ENCODE measurements at places on chromosomes 6 and 20.

GRCh38 chr6:2740581-2740980, 10.1 kb downstream of the MYLK4 start:
- DNase-seq: no peak

- no peak for DNase-seq
These were observed 17.3 kb downstream of the NCOA7 start for GRCh38 chr6:125808060-125808459.

DNA sequence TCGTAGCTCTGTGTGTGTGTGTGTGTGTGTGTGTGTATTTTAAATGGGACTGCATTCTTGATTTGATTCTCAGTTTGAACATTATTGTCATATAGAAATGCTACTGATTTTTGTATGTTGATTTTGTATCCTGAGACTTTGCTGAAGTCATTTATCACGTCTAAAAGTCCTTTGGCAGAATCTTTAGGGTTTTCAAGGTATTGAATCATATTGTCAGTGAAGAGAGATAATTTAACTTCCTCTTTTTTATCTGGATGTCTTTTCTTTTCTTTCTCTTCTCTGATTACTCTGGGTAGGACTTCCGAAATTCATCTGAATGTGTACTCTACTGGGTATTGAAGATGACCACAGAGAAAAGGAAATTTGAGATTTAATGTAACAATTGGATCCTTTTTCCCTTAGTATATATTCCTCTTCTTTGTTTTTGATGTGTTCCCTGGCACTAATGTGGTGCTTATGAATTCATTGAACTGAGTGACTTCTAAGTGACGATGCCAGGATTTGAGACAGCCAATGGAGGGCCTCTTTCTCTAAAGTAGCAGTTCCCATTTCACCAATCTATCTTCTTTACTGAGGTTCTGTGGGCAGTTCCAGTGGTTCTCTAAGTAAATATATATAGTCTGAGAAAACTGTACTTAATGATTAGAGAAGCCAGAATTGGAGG, 47.6 kb downstream of the TNFAIP3 start:
- DNase-seq: no peak

- DNase-seq: no peak
These were observed 160.3 kb upstream of the ATXN1 start for GRCh38 chr6:16921399-16922110.

- DNase-seq: no peak
These were observed 66.3 kb upstream of the DST start for GRCh38 chr6:56708810-56709597.

GRCh38 chr6:165446331-165446730, 136.9 kb upstream of the C6orf118 start:
- DNase-seq: no peak

DNA sequence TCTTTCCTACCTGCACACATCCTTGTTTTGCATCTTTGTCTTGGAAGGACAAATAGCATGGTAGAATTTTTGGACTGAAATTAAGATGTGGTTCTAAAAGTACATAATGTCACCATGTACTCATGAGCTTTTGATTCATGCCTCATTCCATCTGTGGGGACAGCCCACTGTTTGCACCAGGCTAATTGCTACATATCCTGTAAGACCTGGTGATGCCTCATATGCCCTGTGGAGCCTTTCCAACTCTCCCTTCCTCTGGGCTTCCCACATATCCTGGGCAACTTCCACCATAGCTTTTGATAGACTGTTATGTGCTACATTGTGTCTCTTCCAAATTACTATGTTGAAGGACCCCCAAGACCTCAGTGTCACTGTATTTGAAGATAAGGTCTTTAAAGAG, 213.6 kb upstream of the PREP start:
- DNase-seq: no peak

DNA sequence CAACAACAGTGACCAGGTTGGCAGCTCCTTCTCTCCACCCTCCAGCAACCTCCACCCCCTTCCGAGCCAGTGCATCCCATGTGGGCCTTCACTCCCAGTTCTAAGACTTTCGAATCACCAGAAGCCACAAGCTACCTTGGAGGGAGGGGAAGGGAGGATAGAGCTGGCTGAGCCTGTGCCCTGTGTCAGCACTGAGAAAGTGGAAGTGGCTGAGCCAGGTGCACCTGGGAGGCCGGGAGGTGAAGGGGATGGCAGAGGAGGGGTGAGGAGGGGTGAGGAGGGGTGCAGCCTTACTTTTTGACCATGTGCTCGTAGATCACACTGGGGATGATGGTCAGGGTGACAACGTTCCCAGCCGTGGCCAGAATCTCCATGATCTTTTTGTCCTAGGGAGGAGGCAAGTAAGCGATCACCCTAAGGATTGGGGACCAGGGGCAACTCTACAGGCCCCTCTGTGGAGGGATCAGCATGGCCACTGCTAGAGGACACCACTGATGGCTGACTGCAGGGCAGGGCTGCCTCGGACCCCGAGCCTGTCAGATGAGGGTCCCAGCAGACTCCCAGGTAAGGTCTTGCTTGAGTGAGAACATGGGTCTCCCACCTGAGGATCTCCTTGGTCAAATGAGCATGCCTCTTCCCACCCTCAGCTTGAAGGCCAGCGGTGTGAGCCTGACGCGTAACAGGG, 18.3 kb downstream of the SDCBP2 start:
- DNase-seq: no peak

DNA sequence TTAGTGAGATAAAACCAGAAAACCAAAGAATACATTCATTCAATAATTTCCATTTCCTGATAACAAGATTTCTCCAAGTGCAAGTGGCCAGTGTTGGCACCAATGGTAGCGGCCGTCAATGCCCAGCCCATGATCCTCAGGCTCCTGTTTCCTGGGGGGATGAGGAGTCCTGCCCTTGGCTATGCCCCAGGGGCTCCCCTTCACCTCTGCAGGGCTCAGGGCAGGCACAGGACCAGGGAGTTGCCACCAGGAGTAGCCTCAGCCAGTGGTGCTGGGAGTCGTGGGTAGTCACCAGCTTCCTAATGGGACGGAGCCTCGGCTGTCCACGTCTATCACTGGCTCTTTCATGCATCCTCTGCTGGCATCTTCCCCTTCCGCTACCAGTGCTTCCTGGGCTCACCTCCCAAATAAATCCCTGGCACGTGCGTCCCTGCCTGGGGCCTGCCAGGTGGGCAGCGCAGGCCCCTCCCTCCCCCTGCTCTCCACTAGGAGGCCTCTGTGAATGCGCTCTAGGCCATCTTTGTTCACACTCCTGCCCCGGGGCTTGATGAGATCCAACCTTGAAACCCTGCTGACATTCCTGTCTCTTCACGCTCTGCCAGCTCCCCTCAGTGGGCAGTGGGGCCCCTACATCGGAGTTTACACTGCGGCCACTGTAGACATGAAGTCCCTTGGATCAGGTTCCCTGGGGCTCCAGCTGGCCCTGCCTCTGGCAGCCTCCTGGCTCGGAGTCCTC, 215.7 kb downstream of the SYNDIG1 start:
- no peak for DNase-seq

DNA sequence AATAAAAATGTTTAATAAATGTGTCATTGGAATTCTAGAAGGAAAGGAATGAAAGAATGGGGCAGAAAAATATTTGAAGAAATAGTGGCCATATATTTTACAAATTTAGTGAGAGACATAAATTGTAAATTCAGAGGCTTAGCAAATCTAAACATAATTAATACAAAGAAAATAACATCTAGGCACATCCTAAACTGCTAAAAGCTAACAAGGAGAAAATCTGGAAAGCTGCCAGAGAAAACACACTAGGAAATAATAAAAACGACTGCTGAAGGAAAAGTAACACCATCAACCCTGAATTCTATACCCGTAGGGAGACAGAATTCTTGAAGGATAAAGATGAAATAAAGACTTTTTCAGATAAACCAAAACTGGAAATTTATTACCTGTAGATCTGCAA, 23.8 kb downstream of the CYB5R4 start:
- DNase-seq: no peak

DNA sequence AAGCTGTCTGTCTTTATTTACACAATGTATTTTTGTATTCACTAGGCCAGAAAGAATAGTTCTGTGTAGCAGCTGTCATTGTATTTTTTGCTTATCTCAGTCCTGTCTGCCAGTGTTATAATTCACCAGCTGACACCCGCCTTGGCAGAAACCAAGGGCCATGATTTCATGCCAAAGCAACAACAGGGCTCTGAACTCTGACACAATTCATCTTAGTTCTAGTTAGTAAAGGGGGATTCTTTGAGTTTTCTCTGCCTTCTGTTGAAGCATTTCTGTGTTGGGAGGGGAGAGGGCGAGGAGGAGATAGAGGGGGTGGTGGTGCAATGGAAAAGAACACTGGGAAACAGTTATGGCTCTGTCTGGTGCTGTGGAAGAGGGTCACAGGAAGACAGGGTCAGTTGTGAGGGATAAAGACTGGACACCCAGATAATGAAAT, 684.6 kb upstream of the MARCKS start:
- no peak for DNase-seq

DNA sequence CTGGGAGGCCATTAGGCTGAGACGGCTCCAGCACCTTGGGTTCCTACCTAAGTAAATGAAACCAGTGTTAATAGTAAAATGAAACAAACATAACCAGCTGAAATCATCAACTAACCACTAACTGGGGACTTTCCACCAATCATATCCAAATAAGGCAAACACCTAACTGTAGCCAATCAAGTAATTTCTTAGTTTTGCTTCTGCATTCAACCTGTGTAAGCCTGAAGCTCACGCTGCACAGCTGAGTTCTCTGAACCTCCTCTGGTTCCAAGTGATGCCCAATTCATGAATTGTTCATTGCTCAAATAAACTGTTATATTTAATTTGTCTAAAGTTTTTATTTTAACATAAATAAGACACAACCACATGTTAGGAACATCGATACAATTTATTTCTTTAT, 22.5 kb downstream of the KLHL32 start:
- DNase-seq: no peak

DNA sequence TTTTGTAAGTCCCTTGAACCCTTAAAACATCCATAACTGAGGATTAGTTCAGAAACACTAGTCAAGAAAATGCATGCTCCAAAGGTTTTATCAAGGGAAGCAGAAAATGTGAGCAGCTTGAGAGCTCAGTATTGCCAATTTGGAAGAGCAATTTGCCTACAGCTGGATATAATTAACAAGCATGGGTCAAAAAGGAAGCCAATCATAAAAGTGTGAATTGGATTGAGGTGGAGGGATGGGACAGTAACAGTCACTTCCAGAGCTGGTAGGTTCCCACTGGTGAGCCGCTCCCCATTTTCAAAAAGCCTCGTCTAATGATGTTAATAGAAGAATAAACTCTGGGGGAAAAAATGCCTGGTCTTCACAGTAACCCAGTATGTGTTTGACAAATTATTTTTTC, 5.0 kb upstream of the PTPRK start:
- DNase-seq: no peak

- DNase-seq: peak; percentile 11
These were observed 121.5 kb upstream of the NEDD9 start for GRCh38 chr6:11353921-11354389.

All from activated T-helper 1 cell treated with Interleukin-2 at 50 U/mL for 16 hours (primary cell).